CD8-positive, alpha-beta memory T cell (primary cell): ENCODE measurements at places on chromosomes 3 and 15. TPM values are rescaled to one million over a fixed set of nuclear protein-coding genes. Genes with fewer than 3 reads are reported as not detected.

The KLHL40 gene
- not detected for total RNA-seq

The TFG gene
- total RNA-seq = 50.6 TPM

The HDGFL3 gene
- 9.8 TPM for total RNA-seq

The FEZF2 gene
- total RNA-seq = not detected

The OR5H15 gene
- total RNA-seq = not detected

The GHSR gene
- not detected for total RNA-seq
